Stimulated activated CD8-positive, alpha-beta memory T cell treated with anti-CD3 and anti-CD28 coated beads, Interleukin-4, amount 100 ng/mL, for 1 hour (primary cell): ENCODE measurements at places on chromosomes 7 and 10.

- DNase-seq: no peak
Measured at GRCh38 chr10:69007260-69007659, 18.7 kb downstream of the KIFBP start.

DNA sequence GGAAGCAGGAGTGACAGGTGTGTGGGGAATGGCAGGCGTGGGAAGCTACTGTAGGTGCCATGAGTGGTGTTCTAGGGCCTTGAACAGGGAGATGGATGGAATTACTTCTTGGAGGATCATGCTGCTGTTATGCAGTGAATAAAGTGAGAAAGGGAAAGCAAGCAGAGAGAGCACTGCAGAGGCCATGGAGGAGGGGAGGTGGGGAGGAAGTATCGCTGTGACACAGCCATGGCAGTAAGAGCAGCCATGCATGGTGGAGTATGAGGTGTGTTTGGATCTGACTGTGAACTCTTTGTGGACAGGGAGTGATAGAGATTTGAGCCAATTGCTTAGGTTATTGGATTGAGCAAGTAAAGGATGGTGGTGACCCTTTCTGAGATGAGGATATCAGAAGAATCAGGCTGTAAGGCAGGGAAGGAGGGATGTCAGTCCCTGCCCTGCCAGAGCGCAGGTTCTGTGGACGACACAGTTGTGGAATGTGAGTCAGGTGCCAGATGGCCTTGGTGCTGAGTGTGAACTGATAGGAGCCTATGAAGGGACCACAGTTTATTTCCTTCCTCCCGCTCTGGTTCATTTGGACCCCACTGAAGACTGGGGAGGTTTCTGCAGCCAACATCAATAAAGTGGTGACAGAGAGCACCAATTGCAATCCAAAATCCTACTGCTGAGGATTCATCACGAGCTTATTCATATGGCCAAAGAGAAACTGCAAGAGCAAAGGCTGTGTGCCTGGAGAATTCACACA lies 105.5 kb upstream of the TMEM72 start:
- DNase-seq: no peak

DNA sequence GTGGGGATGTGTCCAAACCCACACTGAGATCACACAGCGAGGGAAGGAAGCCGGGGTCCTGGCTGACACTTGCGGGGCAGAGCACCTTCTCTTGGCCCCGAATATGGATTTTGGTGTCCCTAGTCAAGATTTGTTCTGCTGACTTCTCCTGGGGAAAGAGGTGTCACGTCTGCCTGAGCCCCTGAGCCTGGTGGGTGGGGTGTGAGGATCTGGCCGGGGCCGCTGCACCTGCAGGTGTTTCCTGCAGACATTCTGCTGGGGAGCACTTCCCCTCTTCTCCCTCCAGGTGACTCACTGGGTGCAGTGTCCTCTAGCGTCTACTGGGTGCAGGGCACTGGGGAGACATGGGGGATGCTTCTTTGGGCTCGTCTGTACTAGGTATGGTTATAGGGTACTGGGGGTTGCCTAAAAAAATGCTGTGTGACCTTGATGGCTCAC lies 99.2 kb downstream of the GRK5 start:
- peak; percentile 45 for DNase-seq

DNA sequence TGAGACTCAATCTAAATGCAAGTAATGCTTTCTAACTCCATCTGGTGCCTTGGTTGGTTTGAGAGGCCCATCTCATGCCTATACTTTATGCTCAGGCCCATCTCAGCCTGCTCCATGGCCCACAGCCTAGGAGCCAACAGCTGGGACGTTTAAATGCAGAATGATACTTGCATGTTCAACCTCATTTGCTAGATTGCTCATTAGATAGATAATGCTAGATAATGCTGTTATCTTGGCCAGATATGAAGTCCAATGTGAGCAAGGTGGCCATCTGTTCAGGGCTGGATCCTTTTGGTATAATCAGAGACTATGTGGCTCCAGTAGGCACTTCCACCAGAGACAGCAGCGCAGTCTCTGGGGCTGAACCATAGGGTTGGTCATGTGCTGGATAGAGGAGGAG lies 321.6 kb upstream of the PHYHIPL start:
- DNase-seq: no peak

GRCh38 chr7:46900312-46901263 lies 681.3 kb downstream of the TNS3 start:
- DNase-seq: no peak

GRCh38 chr7:70153933-70154332 lies 555.7 kb downstream of the AUTS2 start:
- DNase-seq: no peak

DNA sequence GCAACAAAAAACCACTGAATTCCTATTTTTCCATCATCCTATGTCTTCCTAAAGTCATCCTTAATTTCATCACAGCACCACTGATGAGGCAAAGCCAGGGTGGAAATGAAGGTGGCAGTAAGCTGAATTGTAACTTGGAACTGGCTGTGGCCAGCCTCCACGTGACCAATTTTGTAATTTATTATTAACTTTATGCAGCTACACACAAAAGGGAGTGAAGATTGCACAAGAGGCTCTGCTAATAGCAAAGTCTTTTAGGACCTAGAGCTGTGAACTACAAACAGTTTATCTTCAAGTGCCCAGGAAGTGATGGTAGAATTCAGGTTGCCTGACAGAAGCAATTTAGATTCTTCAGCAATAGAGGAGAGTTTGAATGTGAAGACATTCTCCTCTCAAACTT lies 176.4 kb downstream of the CCDC71L start:
- DNase-seq: no peak

DNA sequence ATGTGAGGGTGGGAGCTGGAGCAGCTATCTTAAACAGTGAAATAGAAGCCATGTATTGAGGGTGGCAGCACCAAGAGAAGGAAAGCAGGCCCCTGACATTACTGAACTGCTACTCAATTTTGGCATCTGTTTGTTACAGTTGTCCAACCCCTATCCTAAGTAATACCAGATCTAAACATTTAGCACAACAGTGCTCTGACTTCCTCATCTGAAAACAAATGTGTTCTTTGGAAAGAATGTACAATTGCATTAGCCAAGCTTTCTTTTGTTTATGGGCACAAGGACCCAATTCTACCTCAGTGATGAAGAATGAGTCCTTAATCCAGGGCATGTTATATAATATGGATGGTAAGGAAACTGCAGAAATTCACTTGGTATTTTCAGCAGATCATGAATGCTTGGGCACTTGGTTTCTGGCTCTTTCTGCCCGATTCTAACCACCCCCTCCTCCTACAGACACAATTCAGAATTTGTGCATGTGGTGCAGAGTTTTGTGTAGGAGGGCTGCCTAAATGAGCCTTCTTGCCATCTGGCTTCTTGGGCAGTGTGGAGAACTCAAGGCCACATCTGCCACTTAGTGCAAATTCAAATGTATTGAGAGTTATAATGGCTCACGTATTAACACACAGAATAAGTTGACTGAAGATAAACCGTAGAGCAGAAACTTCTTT lies 36.9 kb upstream of the KMT2E start:
- DNase-seq: no peak

DNA sequence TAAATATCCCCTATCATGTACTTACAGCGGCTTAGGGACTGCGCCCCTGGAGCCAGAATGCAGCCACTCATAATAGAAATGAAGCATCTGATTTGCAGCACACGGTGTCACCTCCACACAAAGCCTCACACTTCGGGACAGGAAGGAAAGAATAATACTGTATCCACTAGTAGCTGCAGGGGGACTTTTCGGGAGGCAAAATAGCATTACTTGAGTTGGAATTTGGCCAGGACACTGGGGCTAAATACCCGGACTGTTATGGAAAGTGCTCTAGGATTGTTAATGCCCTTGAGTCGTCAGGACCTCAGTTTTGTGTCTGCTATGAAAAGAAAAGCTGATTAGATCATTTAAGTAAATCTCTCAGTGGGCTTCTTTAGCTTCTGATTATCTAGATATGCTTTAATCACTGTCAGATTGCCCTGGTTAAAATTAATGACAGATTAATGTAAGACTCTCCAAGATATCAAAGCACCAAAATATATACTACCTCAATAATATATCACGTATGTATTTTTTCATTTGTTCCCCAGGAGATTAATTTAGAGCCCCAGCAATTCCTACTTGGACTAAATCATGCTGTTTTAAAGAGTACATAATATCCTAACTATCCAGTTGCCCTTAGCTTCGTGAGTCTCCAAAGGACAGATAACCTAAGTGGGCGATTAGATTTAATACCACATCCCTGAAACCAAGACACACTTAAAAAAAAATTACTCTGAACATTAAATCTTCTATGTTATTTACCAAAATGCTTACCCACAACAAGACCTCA lies 173.0 kb upstream of the NEBL start:
- DNase-seq: no peak

DNA sequence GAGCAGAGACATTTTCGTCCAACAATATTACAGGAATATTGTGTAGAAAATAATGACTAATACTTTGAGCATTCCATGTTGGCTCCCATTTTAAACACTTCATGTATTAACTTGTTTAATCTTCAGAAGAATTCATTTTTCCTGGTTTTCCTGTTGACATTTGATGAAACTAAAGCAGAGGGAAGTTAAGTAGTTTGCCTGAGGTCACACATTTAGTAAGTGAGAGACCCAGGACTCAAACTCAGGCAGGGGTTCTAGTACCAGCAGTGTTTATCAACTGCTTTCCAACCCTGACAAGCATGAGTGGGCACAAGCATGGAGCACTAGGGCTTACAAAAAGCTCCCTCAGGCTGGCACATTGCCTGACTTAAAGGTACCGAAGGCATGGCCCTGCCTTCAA lies 719.1 kb downstream of the AUTS2 start:
- no peak for DNase-seq

- no peak for DNase-seq
Measured at GRCh38 chr10:47354165-47354564, 6.0 kb downstream of the RBP3 start.

GRCh38 chr7:101880282-101881054 lies 63.0 kb downstream of the CUX1 start:
- no peak for DNase-seq

DNA sequence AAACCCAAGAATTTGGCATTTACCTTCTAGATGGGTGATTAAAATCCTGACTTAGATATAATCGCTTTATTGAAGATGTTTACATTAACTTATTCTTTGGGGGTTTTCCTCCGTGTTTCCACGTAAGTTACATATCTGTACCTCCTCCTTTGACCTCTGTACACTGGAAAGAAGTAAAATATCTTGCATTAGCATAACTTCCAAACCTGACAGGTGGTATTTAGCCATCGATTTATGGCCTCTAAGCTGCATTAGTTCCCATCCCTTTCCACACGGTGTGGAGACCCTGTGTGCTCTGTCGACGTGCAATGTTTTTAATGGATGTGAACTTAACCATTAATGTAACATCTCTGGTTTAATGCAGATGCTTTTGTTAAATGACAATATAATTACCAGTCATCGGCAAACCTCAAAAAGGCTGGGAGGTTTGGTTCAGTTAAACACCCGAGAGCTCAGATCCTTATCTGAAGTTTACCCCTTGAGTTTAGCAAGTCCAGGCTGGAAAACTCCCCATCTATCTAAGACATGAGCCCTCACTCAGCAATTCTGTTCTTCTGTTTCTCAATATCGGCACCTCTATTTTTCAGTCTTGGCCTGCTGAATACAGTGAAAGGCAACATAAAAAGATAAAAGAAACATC lies 295.2 kb downstream of the GATA3 start:
- DNase-seq: no peak

GRCh38 chr10:51852297-51852696 lies 152.9 kb upstream of the CSTF2T start:
- DNase-seq: no peak

DNA sequence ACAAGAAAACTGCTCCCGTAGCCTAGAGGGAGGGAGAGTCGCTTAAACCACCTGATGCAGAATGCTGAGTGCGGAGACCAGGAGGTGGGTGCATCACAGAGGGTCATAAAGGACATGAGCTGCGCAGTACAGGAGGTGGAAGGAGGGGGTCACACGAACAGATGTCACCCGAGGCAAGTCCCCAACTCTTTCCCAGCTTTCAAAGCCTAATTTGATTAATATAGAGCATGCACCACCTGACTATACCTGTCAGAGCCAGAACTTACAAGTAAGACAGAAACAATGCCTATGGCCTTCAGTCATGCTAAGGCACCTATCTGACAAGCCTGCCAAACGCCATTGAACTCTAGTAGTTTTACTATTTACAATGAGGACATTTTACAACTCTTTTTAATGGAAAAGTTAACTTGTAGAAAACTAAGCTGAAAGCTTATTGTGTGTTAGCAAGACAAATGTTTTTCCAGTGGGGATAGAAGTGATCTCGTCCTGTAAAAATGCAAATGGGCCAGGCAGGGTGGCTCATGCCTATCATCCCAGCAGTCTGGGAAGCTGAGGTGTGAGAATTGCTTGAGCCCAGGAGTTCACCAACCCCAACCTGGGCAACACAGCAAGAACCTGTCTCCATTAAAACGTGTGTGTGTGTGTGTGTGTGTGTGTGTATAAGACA lies 1.1 kb upstream of the VOPP1 start:
- DNase-seq: no peak

DNA sequence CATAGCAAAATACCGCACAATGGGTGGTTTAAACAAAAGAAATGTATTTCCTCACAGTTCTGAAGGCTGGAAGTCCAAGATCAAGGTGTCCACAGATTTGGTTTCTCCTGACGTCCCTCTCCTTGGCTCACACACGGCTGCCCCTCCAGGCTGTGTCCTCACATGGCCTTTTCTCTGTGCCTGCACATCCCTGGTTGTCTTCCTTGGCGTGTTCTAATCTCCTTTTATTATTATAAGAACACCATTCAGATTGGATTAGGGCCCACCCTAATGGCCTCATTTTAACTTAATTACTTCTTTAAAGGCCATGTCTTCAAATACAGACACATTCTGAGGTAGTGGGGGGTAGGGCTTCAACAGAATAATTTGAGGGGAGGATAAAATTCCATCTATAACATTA lies 87.9 kb downstream of the FZD1 start:
- no peak for DNase-seq

DNA sequence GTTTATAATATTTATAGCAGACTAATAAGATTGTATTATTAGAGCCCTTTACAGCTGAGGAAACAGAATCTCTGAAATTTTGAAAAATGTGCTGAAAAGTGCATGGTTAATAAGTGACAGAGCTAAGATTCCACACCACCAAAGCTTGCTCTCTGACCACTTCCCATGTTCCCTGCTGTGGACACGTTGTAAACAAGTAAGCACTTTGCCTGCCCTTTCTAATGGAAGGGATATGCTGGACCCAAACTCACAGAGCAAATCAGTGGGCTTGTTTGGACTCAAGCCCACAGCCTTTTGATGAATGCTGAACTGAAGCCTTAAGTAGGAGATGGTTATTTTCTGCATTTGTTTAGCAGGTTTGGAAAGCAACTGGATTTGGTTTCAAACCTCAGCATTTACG lies 214.0 kb upstream of the TMEM72 start:
- no peak for DNase-seq

- no peak for DNase-seq
Measured at GRCh38 chr7:158979635-158980351, 123.4 kb downstream of the DYNC2I1 start.
